ENCODE measurements at places on chromosomes 16 and 17. TPM values are rescaled to one million over a fixed set of nuclear protein-coding genes. Genes with fewer than 3 reads are reported as not detected.

CDT1 gene
- total RNA-seq = 183 TPM

CCL16 gene
- total RNA-seq = not detected

- DNase-seq = no peak
Measured at GRCh38 chr17:4722678-4723240, 8.5 kb upstream of the MED11 start.

GRCh38 chr17:80612997-80613731 lies 68.5 kb downstream of the RPTOR start:
- DNase-seq = no peak

GRCh38 chr17:75587675-75588595 lies at the start of gene MYO15B:
MYO15B (plus strand) TSS chr17:75587800; CDS start chr17:75588058, 258 bp downstream.
- peak; percentile 60 for DNase-seq

DNA sequence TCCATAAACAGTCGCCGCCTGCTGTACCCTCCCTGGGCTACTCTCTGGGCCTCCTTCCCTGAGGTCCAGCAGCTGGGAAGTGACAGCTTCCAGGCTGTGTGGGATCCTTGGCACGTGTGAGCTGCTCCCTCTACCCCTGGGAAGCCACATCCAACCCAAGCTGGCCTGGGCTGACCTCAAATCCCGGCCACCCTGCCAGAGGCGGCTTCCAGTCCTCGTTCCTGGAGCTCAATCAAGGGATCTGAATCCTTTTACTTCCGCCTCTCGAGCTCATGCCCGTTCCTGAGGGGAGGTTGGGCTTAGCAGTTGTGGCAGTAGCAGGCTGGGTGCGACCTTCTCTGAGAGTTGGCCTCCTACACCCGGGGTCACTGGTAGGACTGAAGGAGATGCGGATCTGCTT lies 82.5 kb downstream of the NETO2 start:
- DNase-seq = no peak

GRCh38 chr17:78664476-78665386 lies 87.5 kb upstream of the DNAH17 start:
- DNase-seq = no peak

DNA sequence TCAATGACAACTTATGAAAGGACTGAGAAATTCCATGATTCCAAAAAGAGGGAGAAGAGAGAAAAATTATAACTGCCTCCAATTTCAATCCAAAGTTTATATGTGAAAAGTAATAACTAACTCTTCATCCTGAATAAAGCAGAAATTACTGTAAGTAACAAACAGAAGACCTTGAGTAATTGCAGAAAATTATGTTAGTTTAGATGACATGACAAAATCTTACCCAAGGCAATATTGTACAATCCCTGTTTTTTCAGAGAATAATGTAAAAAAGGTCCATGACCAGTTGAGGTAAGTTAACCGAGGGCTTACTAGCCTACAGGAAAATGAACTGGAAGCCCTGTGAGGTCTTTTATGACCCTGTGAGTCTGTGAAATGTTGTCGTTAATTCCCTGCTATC lies 949.5 kb upstream of the SOX9 start:
- no peak for DNase-seq

GRCh38 chr17:46057366-46057765 lies 58.3 kb downstream of the STH start:
- no peak for DNase-seq

- DNase-seq = peak; percentile 4
Measured at GRCh38 chr17:35169835-35170363, 22.3 kb downstream of the UNC45B start.

- DNase-seq = no peak
Measured at GRCh38 chr16:87150262-87150661, 166.9 kb downstream of the C16orf95 start.

DNA sequence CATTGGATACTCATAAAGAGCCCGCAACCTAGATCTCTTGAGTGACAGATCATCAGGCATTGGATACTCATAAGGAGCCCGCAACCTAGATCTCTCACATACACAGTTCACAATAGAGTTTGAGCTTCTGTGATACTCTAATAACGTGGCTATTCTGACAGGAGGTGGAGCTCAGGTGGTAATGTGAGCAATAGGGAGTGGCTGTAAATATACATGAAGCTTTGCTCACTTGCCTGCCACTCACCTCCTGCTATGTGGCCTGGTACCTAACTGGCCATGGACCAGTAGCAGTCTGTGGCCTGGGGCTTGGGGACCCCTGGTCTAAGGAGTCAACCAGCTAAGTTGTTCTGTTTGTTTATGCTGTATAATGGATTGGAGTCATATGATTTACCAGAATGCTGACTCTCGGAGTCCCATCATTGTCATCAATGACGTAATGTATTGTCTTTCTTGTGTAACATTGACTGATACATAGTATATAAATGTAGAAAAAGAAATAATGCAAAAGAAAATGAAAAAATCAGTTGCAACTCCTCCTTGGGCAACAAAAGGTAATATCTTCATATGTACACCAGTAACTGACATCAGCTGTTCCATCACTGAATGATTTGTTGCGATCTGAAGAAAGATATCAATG lies 17.5 kb downstream of the ABCA9 start:
- DNase-seq = no peak

GRCh38 chr17:78214016-78214705 lies at the start of gene BIRC5:
BIRC5 (plus strand) TSS chr17:78214253; CDS start chr17:78214317, 64 bp downstream.
- peak; percentile 94 for DNase-seq
